Activated T-cell treated with anti-CD3 and anti-CD28 coated beads for 1 hour (primary cell): ENCODE measurements at places on chromosomes 12 and 14.

DNA sequence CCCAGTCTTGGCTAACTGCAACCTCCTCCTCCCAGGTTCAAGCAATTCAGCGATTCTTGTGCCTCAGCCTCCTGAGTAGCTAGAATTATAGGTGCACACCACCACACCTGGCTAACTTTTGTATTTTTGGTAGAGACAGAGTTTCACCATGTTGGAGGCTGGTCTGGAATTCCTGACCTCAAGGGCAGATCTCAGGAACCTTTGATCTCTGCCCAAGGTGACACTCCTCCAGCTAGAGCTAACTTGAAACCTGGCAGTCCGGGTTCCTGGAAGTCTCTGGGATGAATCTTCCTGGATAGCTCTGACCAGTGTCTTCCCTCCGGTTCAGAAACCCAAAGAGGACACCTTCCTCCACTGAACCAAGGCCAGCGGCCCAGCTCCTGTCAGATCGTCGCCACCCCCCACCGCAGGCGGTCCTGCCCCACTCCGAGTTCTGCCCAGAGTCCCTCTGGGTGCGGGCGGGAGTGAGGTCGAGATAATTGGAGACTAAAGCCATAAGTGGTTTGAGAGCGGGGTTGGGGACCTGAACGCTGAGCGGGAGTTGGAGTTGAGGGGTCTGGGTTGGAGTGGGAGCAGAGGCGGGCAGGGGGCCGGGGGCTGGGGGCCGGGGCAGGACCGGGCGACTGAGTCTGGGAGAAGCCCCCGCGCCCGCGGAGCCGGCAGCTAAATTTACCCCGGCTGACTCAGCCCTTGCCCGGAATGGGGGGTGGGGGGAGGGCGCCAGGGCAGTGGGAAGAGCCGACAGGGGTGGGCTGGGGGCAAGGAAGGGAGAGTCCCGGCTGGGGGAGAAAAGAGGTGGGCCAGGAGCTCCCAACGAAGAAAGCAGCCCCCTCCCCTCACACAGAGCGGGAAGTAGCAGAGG is 4.7 kb downstream of the DDN start:
- no peak for DNase-seq

DNA sequence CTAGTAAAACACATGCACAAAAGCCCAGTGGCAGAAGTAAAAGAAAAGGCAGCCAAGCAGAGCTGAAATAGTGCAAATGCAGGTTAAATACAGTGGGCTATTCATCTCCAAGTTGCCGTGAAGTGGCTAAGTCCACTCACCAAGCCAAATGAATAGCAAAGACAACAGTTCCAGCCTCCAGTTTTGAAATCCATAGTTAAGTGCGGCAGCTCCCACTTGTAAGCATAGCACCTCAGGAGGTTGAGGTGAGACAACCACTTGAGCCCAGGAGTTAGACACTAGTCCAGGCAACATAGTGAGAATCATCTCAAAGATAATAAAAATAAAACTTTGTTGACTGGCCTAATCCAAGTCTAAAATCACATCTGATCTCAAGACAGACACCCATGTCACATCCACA is 9.8 kb upstream of the PHLDA1 start:
- DNase-seq, result no peak

DNA sequence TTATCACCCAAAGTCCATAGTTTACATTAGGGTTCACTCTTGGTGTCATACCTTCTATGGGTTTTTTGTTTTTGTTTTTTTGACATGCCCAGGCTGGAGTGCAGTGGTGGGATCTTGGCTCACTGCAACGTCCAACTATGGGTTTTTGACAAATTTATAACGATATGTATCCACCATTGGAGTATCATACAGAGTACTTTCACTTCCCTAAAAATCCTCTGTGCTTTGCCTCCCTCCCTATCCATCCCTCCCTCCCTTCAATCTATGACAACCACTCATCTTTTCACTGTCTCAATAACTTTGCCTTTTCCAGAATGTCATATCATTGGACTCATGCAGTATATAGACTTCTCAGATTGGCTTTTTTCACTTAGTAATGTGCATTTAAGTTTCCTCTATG is 139.0 kb upstream of the CCDC198 start:
- DNase-seq, result no peak

- DNase-seq, result no peak
Measured at GRCh38 chr12:75581515-75581914, 70.1 kb upstream of the KRR1 start.

GRCh38 chr12:56838621-56839488 is 75.7 kb downstream of the HSD17B6 start:
- DNase-seq, result no peak

- DNase-seq, result no peak
Measured at GRCh38 chr12:59383079-59383822, 212.6 kb upstream of the SLC16A7 start.
